Muscle of back (tissue), 13 donors: ENCODE measurements at places on chromosomes 12 and 14.

DNA sequence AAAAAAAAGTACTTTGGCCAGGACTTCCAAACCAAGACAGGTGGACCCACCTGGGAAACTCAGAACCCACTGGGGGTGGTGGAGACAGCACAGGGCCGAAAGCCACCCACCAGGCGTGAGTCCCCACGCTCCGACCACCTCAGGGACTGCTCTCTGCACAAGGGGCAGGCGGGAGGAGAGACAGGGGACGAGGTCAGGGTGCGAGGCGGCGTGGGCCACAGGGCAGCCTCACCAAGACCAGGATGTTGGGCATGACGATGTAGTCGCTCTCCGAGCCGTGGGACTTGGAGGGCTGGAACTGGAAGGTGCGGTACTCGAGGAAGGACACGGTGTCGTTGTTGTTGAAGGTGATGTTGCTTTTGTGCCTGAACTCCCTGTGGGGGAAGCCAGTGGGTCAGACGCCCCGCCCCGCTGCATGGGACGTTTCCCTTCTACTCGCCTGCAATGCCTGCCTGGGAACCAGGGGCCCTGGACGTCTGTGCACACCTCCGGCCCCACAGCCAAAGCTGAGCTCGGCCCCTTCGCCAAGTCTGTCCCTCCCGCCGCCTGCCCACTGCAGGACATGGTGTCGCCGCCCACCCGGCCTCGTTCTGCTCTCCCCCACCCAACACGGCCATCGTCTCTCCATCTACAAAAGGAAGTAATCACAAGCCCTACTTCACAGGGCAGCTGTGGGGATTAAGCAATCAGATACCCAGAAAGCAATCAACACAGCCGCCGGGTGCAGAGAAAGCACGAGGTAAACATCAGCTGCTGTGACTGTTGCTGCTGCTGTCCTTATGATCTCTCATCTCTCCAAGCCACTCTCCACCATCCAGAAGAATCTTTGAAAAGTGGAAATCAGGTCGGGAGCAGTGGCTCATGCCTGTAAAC is 48.7 kb downstream of the SCARB1 start:
- DNase-seq: peak; percentile 57

- DNase-seq: no peak
Observed at GRCh38 chr14:101681795-101682194, 79.7 kb upstream of the PPP2R5C start.

- no peak for DNase-seq
Observed at GRCh38 chr12:67925077-67925476, 64.2 kb upstream of the IFNG-AS1 start.

GRCh38 chr14:68268197-68268596 is 448.6 kb downstream of the RAD51B start:
- no peak for DNase-seq

DNA sequence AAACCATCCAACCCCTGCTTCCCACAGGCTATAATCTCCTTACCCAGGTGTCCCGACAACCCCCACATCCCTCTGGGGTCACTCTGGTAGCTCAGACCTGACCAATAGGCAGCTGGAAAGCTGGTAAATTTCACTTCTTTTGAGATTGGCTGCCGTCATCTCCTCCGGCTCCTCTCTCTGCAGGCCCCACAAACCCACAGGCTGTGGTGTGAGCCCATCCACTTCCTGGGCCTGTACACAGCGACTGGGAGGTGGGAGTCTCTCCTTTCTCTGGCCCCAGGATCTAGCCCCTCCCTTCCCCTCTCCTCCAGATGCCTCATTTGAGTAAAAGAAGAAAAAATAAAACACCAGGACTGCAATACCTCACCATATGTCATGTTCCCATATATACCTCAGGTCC is 709 bp downstream of the INHBC start:
- no peak for DNase-seq

DNA sequence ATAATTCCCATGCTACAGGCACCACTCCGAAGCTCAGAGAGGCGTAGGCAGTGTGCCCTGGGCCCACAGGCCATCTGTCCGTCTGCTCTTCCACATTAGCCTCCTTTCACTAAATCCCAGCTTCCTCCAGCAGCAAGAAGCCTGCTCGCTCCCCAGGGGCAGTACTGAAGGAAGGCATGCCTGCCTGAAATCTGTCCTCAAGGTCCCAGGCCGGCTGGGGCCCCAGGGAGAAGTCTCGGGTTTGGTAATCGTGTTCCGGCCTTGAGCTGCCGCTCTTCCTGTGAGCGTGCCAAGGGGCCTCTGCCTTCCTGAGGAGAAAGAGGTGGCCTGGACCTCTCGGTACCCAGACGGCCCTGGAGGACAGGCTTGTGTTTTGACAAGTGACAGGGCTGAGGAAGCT is 15.2 kb upstream of the DLK1 start:
- no peak for DNase-seq

DNA sequence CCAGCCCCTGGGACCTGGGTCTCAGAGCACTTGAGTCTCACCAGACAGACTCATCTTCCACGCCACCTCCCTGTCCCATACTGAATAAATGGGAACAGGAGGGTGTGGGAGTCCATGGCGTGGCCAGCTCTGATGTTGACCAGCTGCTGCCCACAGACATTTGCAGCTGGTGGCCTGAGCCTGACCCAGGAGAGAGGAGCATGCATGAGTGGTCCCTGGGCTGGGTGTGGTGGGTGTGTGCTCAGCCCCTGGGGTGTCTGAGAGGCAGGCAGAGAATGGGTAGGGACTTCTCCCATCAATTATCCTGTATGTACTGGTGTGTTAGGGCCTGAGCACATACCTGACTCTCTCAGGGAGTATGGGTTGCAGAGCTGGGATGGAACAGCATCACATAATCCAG is 49.3 kb downstream of the SLC24A4 start:
- no peak for DNase-seq

GRCh38 chr12:116880817-116881324 is 370 bp downstream of the HRK start:
- DNase-seq: no peak

DNA sequence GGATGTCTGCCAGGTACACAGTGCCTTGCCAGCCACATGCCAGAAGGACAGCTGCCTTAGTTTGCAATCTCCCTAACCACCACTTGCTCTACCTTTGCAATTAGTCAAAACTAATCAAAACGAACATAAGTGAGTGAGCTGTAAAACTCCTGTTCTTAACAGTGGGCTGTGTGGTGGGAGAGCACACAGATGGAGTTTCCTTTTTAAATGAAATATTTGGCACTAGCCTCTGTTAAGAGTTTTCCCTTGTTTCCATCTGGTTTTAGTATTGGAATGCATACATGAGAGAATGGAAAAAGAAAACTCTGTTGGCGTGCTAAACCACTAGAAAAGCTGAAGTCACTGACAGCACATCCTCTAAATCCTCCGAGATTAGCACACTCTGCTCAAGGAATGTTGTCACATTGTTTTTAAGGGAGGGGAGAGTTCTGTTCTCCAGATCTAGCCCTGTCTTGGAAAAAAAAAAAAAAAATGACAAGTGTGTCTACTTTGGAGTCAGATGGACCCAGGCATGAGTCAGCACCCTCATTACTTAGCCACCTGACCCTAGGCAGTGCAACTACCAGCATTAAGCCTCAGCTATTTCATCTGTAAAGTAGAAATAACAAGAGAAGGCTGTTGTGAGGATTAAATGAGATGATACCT is 83.9 kb downstream of the STXBP6 start:
- DNase-seq: peak; percentile 95
